NCI-H524 treated with DMSO at 0.1 percent for 48 hours (cell line): ENCODE measurements at places on chromosomes 16 and 17.

- DNase-seq = no peak
Measured at GRCh38 chr17:59832883-59833379, 59.8 kb downstream of the TUBD1 start.

- no peak for DNase-seq
Measured at GRCh38 chr16:57626420-57627170, 1.8 kb upstream of the ADGRG1 start.

DNA sequence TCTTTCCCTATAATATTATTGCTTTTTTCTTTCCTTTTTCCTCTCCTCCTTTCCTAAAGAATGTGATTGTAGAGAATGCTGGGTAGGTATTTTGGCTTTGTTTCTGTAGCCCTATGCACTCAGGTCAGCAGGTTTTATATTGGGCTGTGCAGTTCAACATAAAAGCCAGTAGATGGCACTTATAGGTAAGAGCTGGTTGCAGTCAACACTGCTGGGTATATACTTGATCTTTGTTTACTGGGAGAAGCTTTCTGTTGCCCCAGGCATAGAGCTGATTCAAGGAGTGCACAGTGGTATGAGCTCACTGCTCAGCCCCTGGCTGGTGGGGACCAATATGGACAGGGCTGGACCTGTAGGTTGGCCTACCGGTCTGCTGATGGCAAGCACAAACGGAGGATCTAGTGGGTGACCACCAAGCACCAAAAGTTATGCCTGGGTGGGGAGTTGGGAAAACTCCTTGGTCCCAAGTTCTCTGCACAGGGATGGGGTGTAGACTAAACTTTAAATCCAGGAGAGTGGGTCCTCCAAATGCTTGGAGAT, 378.9 kb downstream of the PMP22 start:
- no peak for DNase-seq

DNA sequence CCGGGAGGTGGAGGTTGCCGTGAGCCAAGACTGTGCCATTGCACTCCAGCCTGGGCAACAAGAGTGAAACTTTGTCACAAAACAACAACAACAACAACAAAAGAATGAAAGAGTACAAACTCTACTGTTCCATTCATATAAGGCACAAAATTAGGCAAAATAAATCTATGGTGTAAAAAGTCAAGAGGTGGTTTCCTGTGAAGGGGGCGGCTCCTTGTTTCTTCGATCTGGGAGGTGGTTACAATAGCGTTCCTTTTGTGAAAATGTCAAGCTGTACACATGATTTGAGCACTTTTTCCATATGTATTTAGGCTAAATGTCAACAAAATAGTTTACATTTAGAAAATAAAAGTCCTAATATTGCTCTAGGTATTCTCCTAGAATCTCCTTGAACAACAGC, 6.9 kb downstream of the SIAH1 start:
- DNase-seq = no peak
